Endothelial cell of umbilical vein (primary cell): ENCODE measurements at places on chromosomes 5 and 9. TPM values are rescaled to one million over a fixed set of nuclear protein-coding genes. Genes with fewer than 3 reads are reported as not detected.

Gene CNTRL
- 21.8 and 22.0 TPM in 2 replicates for total RNA-seq

Gene MAMDC2
- 0.60 and 0.85 TPM in 2 replicates for total RNA-seq

Gene LTC4S
- 0.88 and 0.95 TPM in 2 replicates for total RNA-seq

Gene CDK9
- total RNA-seq = 124 and 128 TPM in 2 replicates

Gene GZMA
- not detected in 2 replicates for total RNA-seq

Gene ZNF354B
- total RNA-seq = 16.3 and 17.6 TPM in 2 replicates

Gene AQP7
- total RNA-seq = 2.3 and 3.7 TPM in 2 replicates

Gene DMRTA1
- 1.2 and 2.1 TPM in 2 replicates for total RNA-seq

Gene PCDHA6
- 0.18 TPM in 1 of 2 replicates, not detected in the other for total RNA-seq

Gene GNE
- 11.4 and 12.3 TPM in 2 replicates for total RNA-seq

Gene LHX3
- total RNA-seq = not detected in 2 replicates

Gene PTPN3
- not detected in 2 replicates for total RNA-seq

Gene C5orf46
- total RNA-seq = not detected in 2 replicates

Gene SOWAHA
- total RNA-seq = not detected in 2 replicates

Gene CDH10
- not detected in 2 replicates for total RNA-seq

Gene ZNF658
- 2.9 and 3.0 TPM in 2 replicates for total RNA-seq

Gene LCN9
- not detected in 2 replicates for total RNA-seq

Gene PHAX
- total RNA-seq = 48.2 and 51.2 TPM in 2 replicates

Gene HMMR
- 26.0 and 31.0 TPM in 2 replicates for total RNA-seq

Gene DRD1
- total RNA-seq = not detected in 2 replicates

Gene SYK
- not detected in 2 replicates for total RNA-seq

Gene GLIPR2
- 20.0 and 22.0 TPM in 2 replicates for total RNA-seq

Gene HSPA5
- total RNA-seq = 514 and 538 TPM in 2 replicates
